ENCODE measurements at places on chromosomes 7 and 10.

DNA sequence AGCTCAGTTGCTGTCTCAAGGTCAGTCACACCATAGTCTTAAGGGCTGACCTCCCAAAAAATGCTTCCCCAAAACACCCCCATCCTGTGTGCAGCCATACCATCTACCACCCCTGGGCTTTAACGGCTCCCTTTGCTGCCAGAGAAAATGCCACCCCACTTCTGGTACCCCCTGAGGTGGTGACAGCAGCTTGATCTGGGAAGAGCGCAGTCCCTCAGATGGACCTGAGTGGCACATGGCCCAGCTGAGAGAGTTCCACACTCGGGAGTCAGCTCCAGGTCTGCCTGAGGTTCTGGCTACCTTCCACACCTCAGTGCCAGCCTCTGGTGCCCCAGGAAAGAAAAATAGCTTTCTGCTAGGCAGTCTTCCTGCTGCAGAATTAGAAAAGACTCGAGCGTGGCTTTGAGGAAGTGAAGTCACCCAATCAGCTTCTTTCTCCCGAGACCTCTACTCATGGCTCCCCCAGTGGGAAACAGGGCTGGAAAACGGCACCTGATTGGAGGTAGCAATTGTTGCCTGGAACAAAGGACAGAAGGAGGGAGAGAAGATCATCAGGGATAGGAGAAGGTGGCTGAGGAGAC, 151.7 kb downstream of the ARHGAP21 start:
- no peak for DNase-seq

GRCh38 chr7:7641129-7641663, 644 bp downstream of the UMAD1 start:
- no peak for DNase-seq

DNA sequence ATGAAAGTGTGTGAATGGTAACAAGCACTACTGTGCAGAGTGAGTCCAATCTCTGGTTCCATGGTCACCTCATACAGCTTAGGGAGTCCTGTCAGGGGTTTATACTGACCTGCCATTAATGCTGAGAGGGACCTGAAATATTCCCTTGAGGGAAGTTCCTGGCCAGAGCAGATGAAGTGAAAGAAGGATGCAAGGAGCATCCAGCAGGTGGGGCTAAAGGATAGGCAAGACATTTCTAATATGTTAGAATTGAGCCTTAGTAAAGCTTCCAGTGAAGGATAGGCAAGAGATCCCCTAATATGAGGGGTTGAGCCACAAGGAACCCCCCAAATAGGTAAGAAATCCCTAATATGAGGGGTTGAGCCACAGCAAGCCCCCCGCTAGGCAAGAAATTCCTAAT, 25.5 kb upstream of the FAM221A start:
- DNase-seq, result no peak

DNA sequence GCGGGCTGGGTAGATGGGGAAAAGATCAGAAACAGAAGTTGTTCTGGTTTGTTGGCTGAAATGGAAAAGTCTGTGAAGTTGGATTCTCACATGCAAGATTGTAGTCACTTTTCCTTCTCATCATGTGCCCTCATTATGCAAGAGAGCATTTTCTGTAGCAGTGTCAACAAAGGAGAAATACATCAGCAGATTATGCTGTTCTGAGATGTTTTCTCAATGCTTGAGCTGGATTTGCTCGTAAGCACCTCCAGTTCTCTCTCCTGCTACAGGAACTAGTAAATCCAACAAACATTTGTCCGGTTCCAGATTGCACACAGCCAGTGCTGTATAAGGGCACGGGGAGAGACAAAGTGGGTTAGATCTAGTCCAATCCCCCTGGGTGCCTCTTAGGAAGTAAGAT, 90.0 kb downstream of the GATA3 start:
- no peak for DNase-seq

GRCh38 chr10:71212318-71213126, at the start of gene UNC5B:
Gene UNC5B (plus strand): TSS chr10:71212570. CDS start chr10:71212986, 416 bp downstream.
- DNase-seq, result peak; percentile 64

DNA sequence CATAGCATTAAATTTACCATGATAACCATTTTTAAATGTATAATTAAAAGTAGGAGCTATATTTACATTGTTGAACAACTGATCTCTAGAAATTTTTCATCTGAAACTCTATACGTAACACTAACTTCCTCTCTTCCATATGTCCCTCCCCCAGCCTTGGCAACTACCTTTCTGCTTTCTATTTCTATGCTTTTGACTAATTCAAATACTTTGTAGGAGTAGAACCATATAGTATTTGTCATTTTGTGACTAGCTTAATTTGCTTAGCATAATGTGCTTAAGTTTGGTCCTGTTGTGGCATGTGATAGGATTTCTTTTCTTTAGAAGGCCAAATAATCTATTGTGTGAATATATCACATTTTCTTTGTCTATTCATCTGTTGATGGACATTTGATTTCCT, 225.3 kb upstream of the POT1 start:
- no peak for DNase-seq

DNA sequence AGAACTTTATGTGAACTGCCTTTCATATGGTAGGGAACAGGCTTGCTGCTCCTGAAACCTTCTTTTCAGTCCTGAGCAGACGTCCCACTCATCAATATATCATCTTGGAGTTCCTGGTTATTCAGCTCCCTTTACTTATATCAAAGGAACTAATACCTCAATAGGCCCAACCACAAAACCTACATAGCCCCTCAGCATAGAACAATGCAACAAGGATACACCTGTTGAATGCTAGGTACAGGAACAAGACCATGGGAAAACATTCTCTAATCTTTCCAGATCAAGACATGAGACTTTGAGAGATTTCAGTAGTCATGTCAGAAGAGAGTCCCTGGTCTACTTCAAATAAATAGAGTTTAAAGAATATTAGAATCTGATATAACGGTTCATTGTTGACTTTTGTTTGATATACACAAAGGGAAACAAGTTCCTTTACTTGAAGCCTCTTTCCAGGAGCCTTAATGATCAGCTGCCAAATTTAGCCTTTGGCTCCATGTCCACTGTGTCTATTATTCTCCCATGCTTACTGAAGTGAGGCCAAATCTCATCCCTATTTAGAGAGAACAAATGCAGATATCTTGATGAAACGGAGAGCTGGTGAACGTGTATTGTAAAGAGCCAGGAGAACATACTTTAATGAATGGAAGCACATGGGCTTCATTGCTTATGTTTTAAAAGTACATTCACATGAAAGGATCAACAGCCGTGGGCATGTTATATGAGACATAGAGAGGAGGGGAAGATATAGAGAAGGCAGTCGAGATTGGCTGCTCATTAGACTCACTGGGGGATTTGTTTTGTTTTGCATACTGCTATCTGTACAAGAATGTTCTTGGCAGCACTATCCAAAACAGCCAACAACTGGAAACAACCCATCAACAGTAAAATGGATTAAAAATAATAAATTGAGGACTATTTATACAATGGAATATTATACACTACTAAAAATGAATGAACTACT, 9.5 kb downstream of the RHOBTB1 start:
- no peak for DNase-seq

- no peak for DNase-seq
Measured at GRCh38 chr7:155560196-155560885, 14.0 kb upstream of the CNPY1 start.

GRCh38 chr10:101812606-101813005, 5.6 kb downstream of the OGA start:
- no peak for DNase-seq

DNA sequence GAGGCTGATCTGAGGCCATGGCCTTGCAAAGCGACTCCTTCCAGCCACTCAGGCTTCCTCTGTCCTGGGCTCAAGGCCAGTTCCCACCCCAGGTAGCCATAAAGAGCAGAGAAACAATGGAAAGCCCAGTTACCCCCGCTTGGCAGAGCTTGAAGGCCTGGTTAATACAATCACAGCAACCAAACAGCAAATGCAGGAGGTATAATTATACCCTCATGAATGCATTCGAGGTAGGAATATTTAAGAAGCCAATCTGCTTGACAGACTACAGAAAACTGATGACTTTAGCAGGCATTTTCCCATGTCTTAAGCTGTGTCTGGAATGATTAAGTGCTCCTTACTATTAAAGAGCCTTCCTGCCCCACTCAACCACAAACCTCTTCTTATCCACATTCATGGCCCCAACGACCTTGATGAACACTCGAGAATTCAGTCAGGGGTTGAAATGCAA, 114.1 kb upstream of the MACROH2A2 start:
- no peak for DNase-seq

DNA sequence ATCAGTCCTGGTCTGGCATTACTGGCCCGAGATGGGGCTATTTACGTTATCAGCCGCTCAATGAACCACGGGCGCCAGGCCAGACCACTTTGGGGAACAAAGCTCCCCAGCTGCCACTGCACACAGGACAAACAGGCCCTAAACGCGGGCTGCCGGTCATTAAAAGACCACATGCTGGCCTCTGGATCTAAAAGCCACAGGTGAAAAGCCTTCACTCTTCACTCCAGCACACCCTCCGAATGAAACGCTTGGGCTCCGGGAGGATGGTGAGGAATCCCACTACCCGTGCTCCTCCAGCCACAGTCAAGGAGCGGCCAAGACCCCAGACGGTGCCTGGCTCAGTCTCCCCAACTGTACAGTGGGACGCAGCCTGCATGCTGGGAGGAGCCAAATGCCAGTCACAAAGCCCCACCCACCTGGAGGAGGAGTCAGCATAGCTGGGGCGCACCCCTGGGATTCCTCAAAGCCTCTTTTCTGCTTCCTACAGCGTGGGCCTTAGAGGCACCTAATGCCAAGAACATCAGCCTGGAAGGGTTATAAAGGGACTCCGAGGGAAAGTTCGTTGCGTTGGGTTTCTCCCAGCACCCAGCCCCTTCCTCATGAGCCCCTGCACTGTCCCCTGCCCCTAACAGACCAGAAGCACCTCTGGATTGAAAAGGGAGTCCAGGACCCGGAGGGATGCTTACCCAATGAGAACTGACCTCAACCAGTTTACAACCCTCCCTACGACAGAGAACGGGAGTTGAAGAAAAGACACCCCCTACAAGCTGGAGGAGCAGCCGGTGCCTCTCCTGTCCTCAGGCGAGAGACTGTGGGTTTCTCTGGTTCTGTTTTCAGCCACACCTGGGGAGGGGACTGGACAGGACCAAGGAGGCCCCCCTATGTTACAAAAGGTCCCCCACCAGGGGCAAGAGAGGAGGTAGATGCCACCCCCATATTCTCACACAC, 4.7 kb downstream of the PDGFA start:
- DNase-seq, result no peak

DNA sequence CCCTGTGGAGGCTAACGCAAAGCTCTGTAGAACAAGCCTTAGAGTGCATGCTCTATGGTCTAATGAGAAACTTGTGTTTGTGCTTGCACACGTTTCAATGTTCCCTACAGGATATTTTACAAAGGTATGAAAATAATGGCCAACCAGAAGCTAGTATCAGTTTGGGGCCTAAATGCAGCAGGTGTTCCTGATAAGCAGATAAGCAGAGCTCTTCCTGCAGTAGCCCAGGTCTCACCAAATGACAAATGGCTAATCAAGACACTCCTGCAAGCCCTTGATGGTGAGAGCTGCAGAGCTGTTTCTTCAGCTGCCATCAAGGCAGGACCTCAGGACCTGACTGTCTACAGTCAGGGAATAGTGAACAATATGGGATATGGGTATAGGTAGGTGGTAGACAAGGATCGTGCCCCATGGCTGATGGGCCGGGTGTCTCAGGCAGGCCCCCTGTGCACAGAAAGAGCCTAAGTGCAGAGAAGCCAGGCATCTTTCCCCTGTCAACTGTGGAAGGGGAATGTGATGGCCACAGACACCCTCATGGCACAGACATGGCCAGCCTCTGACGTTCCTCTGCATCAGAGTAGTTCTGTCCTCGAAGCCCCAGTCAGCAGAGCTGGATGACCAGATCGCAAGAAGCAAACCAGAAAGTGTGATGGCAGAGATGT, 23.2 kb upstream of the RASSF4 start:
- no peak for DNase-seq

GRCh38 chr10:33211106-33211878, 123.2 kb downstream of the NRP1 start:
- DNase-seq, result peak; percentile 2

GRCh38 chr7:2524808-2525657, 5.5 kb downstream of the LFNG start:
- no peak for DNase-seq

DNA sequence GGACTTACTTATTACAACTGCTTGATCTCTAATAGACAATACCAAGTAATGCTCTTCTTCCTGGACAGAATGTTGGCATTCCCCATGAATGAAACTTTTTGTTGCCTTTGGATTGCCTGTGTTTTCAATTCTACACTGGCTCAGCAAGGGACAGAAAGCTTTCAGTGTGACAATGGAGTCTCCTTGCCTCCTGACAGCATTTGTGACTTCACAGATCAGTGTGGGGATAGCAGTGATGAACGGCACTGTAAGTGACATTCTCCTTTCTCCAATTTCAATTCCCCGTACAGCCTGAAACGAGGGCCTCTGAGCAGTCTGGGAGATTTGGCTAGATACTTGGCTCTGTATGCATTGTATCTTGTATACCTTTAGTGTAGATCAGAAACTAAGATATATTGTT, 290 bp downstream of the MALRD1 start:
- no peak for DNase-seq

DNA sequence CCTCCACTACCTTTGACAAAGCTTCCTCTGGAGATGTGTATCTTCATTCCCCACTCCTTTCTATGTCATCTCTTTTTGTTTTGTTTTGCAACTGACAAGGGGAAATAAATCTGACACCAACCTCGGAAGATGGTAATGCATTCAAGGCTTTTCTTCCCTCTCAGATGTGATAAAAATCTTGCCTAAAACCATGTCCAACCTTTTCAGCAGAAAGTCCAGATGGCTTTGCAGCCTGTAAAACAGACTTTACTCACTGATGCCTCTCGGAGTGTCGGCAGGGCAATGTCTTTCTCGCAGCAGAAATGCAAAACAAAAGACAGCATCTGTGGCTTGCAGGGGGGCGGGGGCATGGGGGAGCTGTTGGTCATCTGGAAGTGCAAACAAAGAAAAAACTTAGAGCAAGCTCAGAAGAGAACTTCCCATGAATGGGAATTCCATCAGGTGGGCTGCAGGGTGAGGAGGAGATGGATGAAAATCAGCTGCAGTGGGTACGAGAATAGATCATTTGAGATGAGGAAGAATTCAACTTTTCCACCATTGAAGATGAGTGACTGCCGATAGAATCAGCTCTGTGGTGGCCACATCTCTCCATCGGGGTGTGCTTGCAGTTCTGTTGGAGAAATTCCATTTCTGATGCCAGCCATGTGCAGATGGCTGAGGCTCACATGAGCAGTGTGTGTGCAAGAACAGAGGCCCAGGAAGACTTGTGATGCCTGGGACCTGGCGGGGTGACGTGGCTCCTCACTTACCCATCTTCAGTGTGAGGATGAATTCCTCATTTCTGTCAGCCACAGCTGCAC, 237.7 kb downstream of the WDR37 start:
- no peak for DNase-seq

DNA sequence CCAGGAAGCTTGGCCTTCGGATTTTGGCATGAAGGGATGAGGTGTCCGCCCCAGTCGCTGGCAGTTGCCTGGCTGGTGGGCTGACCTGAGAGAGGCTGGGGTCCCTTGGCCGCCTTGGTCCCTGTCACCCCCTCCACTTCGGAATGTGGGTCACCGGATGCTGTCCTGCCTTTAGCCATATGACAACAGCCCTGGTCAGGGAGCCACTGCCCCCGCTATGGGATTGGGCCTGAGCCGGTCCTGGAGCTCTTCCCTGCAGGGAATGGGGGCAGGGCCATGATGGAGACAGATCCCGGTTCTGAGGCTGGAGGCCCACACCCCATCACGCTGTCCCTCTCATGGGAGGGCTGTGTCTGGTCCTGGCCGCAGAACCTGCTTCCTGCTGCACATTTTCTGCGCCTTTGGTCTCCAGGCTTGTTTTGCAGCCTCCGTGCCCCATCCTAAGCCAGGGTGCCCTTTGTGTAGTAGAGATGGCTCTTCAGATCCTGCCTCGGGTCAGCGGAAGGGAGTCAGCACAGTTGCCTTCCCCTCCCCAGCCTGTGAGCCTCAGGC, 22.6 kb downstream of the PFKFB3 start:
- DNase-seq, result no peak

- no peak for DNase-seq
Measured at GRCh38 chr10:75012471-75012870, 99.0 kb upstream of the SAMD8 start.

Data from activated T-cell treated with anti-CD3 and anti-CD28 coated beads for 48 hours (primary cell).